Stimulated activated CD4-positive, alpha-beta T cell treated with anti-CD3 and anti-CD28 coated beads, Interleukin-12 subunit alpha, Interleukin-12 subunit beta, amount 100 ng/mL, for 48 hours (primary cell): ENCODE measurements at places on chromosomes 7 and 10.

DNA sequence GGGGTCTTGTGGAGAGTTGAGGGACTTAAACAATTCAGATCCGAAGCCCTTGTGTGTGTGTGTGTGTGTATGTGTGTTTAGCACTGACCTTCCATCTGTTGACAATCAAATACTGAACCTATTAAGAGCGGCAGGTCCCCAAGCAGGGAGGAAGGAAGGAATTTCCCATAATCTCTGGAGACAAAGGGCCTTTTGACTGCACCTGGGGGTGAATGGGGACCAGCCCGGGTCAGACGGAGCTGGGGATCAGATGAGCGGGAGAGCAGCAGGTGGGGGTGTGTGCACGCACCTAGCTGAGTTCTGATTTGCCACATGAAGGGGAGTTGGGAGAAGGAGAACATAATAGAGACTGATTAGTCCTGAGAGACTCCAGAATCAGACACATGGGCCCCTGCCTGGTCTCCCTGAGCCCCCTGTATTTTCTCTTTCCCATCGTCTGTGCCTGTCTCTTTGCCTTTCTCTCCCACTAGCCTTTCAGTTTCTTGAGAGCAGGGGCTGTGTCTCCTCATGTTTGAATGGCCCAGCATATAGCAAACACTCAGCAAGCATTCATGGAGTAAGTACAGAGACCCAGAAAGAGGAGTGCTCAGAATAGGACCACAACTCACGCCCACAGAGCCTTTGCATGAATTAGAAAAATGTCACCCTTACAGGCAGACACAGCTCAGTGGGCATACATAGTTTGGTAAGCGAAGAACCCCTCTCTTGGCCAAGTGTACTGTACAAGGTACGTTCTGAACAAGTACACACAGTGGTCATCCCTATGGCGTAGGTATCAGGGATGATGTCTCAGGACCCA, 288.3 kb upstream of the HABP2 start:
- DNase-seq = no peak

DNA sequence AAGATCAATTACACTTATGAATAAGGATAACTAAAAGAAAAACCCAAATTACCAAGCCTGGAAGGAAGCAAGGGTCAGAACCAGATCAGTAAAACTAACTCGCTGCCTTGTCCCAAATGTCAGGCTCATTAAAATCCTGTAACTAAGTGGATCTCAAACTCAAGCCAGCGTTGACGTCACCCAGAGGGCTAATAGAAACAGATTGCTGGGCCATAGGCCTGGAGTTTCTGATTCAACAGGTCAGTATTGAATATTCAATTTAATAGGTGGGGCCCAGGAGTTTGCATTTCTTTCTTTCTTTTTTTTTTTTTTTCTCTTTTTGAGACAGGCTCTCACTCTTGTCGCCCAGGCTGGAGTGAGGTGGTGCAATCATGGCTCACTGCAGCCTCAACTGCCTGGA, 397.0 kb downstream of the CALN1 start:
- DNase-seq = no peak

DNA sequence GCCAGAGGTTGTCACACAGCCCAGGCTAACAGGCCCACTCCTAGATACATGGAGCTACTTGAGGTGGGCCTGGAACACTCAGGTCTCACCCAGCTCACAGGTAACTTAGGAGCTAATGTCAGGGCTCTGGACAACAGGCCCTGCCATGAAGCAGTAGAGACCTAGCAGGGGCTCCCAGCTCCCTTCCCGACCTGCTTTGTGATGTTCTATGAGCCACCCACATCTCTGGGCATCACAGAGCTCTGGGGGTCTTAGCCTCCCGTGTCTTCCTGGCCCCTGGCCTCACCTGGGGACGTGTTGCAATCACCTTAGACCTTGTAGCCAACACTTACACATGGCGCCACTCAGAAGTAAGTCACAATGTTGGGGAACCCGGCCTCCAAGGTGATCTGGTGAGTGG, 12.4 kb downstream of the WDFY4 start:
- DNase-seq = no peak

GRCh38 chr10:124179308-124180043, 86.1 kb upstream of the CHST15 start:
- DNase-seq = no peak

GRCh38 chr7:66950311-66950710, 29.3 kb downstream of the TMEM248 start:
- DNase-seq = no peak

DNA sequence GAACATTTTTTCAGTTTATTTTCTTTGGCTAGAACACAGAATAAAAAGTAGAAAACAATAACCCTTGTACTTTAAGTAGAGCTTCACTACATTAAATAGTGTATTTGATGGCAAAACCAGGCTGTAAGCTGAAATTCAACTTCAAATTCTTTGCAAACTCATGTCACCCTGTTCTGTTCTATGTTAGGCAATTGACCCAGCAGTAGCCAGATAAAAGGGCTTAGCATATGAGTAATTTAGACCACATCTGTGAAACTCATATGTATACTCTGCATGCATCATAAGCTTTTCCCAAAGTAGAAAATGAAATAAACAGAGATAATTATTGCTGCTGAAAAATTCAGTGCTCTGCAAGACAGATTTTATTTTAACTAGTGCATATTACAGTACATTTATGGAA, 150.2 kb downstream of the GNAI1 start:
- no peak for DNase-seq

DNA sequence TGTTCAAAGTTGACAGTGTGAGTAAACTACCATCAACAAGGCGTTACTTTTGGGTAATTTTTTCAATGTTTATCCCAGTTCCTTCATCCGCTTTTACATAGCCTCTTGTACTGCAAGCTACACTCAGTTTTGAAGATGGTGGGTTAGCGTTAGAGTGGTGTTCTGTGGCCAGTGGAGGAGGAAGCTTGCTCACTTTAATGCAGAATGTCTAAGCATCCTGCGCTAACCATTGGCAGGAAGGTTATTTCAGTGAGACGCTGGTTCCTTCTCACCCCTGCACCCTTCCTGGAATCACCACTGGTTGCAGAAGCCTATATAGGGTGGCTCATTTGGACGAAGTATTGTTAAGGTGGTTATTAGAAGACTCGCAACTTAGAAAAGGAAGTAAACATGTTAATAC, 159.1 kb downstream of the CELF2 start:
- DNase-seq = no peak
